Thyroid gland (tissue), 4 donors: ENCODE measurements at places on chromosomes 16 and 17. TPM values are rescaled to one million over a fixed set of nuclear protein-coding genes. Genes with fewer than 3 reads are reported as not detected.

GRCh38 chr16:13453325-13453724 lies 466.6 kb upstream of the ERCC4 start:
- peak; percentile 54 for DNase-seq

GRCh38 chr16:7419441-7419840 lies 86.8 kb downstream of the RBFOX1 start:
- no peak for DNase-seq

GRCh38 chr17:44326861-44327444 lies 2.3 kb upstream of the SLC25A39 start:
- peak; percentile 98 for DNase-seq

C17orf50 gene
- total RNA-seq = not detected

- no peak for DNase-seq
Observed at GRCh38 chr17:13967416-13967815, 101.9 kb upstream of the COX10 start.

DNA sequence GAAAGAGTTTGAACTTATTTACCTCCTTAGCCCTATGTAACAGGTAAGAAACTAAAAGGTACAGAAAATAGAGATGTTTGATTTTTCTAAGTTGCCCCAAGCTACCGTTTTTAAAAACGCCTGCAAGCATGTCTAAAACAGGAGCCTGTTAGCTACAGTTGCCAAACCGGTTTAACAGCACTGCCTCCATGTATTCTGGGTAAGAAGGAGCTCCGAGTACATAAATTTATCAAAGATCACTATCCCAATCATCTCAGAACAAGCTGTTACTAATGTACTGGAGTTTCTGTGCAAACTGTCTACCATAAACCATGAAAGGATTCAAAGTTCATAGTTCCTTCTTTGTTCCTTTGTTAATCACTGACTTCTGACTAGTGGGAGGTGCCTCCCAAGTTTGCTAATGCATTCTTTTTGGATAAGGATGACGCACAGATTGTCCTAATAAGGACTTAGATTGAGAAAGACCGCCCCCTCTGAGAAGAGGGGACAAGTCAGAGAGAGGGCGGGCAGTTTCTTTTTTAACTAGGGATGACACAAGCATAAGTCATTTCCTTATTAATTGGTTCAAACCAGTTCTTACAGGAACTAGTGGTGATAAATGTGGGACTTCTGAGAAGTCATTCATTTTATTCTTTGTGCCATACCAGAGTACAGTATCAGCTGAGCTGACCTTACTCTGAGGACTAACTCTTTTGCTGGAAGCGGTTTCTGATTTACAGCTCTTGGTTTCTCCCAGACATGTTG lies 55.3 kb downstream of the TUBD1 start:
- DNase-seq = peak; percentile 89

RHOT2 gene
- 81.8 TPM for total RNA-seq
